ENCODE measurements at places on chromosomes 1 and 21.
A peak's percentile ranks its signal among the peaks of the same experiment; 100 is the strongest.

DNA sequence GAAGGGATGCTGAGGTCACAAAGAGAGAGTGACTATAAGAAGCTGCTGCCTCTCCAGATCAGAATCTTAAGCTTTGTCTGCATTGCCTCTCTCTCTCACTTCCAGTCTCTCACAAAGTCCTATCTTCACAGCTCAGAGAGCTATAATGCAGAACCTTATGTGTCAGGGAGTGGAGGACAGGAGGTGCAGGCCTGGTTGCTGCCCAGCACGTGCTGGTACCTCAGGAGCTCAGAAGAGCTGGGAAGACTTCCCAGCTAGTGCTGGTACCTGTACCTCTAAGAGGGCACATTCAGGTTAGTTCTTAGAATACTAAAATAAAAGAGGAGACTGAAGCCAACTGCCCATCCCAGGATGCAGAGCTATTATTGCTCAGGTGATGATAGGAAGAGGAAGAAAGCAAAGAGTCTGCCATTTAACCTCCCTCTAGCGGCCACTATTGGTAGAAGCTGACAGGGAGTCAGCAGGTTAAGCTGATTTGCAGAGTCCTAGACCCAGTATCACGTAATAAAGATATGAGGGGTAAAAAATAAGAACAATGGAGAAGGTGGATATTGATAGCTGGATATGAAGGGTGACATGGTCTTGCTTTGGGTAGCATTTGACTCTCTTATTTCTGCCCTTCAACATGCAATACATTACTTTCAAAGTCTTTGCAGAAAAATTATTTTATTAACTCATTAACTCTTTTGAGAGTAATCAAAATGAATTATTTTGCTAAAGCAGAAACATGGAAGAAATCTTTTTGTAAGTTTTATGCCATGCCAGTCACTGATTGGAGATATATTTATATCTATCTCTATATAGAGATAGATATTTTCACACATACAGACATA is 138.1 kb upstream of the HMCN1 start:
- H3K4me1 ChIP-seq: no peaks in the 10 kb centered on the region
- H3K27me3 ChIP-seq: no peaks in the 10 kb centered on the region
- no peak overlapping the region for H3K27ac ChIP-seq

DNA sequence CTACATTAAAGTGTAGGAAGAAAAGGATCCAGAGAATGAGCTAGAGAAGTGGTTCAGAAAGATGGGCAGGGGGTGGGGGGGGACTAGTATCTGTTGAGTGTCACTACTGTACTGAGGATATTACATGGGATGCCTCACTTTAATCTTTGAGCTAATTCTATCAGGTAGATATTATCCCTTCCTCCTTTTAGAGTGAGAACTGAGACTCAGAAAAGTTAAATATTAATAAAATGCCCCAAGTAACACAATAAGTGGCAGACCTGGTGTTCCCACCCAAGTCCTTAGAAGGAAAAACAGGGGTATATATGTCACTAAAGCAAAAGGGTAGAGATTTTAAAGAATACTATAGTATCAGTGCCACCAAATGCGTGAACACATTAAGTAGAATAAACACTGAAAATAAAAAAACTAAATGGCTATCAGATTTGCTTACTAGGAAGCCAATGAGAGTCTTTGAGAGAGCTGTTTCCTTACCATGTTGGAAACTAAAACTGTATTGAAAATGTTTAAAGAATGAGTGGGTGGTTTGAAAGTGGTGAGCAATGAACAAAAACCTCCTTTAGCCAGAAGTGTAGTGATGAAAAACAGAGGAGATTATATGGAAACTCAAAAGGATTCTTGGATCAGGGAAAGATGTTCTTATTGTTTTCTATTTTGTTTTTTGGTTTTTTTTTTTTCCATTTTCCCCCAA is 230.8 kb downstream of the BARHL2 start:
- H3K36me3 ChIP-seq: no peaks in the 10 kb centered on the region
- no peak overlapping the region for H3K27ac ChIP-seq
- no peak for DNase-seq
- H3K27me3 ChIP-seq: no peaks in the 10 kb centered on the region

DNA sequence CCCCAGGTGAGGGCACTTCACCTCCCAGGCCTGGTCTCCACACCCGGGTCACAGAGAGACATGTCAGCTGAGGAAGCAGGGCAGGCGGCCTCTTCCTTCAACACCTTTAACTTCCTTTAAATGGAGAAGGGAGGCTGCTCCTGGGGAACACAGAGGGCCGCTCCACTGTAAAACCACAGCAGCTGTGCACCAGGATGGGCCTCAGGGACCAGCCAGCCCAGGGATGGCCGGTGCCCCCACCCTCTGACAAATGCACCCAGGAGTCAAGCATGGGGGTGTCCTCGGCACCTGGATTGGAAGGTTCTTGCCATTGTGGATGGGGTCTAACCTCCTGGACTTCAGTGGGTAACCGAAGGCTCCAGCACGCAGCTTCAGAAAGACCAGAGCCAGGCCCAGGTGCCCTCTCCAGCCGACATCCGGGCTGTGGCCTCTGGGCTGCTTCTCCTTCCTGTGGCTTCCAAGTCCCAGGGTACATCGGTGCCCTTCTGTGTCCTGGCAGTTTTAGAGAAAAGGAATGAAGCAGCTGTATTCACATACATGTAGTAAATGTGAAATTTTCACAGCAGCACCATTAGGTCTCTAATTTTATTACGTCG is 121.7 kb upstream of the COL6A1 start:
- H3K4me3 ChIP-seq: no peak overlapping the region
- H3K36me3 ChIP-seq: no peaks in the 10 kb centered on the region
- H3K27me3 ChIP-seq: peaks cover 9% of the 10 kb centered on the region
- no peak for DNase-seq
- H3K4me1 ChIP-seq: no peaks in the 10 kb centered on the region

DNA sequence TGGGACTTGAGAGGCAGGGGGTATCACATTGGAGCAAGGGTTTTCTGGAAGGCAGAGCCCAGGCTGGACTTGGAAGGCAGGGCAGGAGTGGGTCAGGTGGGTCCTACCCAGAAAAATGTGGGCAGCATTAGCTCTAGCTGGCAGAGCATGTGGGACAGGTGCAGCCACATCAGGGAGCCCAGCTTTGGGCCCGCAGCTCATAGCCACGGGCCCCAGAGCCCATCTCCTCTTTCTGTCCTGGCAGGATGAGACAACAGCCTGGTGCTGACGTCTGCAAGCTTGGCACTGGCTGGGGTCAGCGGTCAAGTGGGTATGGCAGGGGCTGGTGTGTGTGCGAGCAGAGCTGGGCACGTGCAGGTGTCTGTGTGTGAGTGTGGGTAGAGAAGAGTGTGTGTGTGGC is 154.7 kb downstream of the GRIK3 start:
- DNase-seq: no peak
- H3K4me3 ChIP-seq: no peak overlapping the region
- no peak overlapping the region for H3K27ac ChIP-seq
- H3K4me1 ChIP-seq: no peaks in the 10 kb centered on the region
- H3K27me3 ChIP-seq: peaks cover 30% of the 10 kb centered on the region
- no peaks in the 10 kb centered on the region for H3K36me3 ChIP-seq

- H3K27ac ChIP-seq: no peak overlapping the region
- H3K36me3 ChIP-seq: no peaks in the 10 kb centered on the region
- no peaks in the 10 kb centered on the region for H3K27me3 ChIP-seq
- H3K4me3 ChIP-seq: no peak overlapping the region
- no peak for DNase-seq
Measured at GRCh38 chr1:89604414-89604735, 28.5 kb upstream of the LRRC8C start.

- H3K27ac ChIP-seq: no peak overlapping the region
- no peak overlapping the region for H3K4me3 ChIP-seq
- H3K36me3 ChIP-seq: no peaks in the 10 kb centered on the region
- no peaks in the 10 kb centered on the region for H3K27me3 ChIP-seq
- DNase-seq: no peak
- H3K4me1 ChIP-seq: no peaks in the 10 kb centered on the region
Measured at GRCh38 chr1:221573756-221574155, 168.1 kb downstream of the DUSP10 start.

GRCh38 chr1:177270863-177271262 is 100.1 kb downstream of the BRINP2 start:
- no peaks in the 10 kb centered on the region for H3K4me1 ChIP-seq
- H3K27ac ChIP-seq: no peak overlapping the region
- H3K36me3 ChIP-seq: no peaks in the 10 kb centered on the region
- no peak overlapping the region for H3K4me3 ChIP-seq

DNA sequence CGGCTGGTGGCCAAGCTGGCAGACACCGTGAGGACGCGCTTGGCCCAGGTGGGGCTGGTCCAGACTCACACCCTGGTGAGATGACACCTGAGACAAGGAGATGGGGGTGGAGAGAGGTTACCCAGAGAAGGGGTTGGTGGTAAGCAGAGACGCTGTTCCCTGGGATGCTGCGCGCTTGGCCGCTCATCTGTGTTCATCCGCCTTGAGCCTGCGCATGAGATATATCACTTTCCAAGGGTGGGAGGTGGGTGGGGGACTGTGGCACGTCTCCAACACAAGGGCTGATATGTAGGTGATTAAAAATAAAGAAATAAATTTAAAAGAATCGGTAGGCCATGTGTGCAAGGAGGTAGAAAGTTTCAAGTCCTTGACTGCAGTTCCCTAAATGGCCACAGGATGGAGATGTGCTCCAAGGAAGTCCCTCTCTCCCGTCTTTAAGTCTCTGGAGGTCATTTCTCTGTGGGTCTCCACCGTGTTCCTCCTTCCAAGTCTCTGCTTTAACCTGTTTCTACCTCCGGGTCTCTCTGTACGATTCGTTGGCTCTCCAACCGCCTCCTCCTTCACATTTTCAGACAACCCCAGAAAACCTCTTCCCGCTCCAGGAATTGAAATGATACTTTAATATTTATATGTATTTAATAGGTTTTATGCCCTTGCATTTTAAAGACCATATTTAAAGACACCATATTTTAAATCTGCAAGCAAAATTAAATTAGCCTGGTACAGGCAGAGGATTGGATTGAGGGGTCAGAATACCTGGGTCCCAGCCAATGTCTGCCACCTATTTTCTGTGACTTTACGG is 4.5 kb downstream of the TTC24 start:
- no peaks in the 10 kb centered on the region for H3K27me3 ChIP-seq
- H3K36me3 ChIP-seq: no peaks in the 10 kb centered on the region
- no peaks in the 10 kb centered on the region for H3K4me1 ChIP-seq

GRCh38 chr1:213759359-213760181 is 228.2 kb upstream of the PROX1 start:
- no peak overlapping the region for H3K27ac ChIP-seq
- no peak for DNase-seq
- no peaks in the 10 kb centered on the region for H3K27me3 ChIP-seq

DNA sequence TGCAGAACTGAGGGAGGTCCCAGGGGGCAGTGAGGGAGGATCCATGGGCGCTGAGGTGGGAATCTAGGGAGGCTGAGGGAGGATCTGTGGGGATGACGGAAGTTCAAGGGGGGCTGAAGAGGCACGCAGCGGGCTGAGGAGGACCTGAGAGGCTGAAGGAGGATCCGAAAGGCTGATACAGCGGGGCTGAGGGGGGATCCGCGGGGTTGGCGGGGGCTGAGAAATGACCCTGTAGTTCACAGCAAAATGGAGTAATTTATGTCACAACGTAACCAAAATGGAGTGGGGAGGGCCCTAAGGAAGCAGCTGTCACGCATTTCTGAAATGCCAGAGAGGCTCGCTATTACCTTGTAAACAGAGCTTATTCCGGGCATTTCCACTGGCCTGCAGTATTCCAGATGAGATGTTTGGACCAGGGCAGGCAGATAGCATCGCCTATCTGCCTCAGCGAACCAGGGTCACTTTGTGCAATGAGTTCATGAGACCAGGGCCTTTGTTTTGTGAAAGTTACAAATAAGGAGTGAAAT is 926 bp upstream of the MRPL55 start:
- H3K36me3 ChIP-seq: 0 out of 2 replicates have a peak, but pooled peaks cover 3% of the 10 kb centered on the region
- H3K4me1 ChIP-seq: peaks cover 28% of the 10 kb centered on the region

- H3K27ac ChIP-seq: no peak overlapping the region
- H3K36me3 ChIP-seq: no peaks in the 10 kb centered on the region
- peaks cover 8% of the 10 kb centered on the region for H3K4me1 ChIP-seq
- H3K27me3 ChIP-seq: no peaks in the 10 kb centered on the region
- H3K4me3 ChIP-seq: no peak overlapping the region
- peak; percentile 83 for DNase-seq
Measured at GRCh38 chr1:211476200-211476849, 15.6 kb downstream of the RD3 start.

DNA sequence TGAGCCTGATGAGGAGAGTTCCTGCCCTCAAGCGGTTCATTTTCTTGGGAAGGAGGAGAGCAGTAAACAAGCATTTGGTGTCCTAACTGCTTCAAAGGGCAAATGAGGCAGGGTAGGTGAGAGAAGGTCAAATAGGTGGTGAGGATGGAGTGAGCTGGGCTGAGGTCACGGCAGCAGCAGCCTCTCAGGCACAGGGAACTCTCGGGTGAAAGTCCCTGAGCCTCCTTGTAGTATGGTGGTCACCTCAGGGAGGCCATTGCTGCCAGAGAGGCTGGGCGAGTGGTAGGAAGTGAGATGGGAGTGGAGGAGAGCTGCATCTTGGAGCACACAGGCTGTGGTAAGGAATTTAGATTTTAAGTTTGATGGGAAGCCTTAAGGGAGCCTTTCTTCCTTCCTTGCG is 4.0 kb downstream of the ADARB1 start:
- H3K27me3 ChIP-seq: peaks cover 87% of the 10 kb centered on the region
- H3K27ac ChIP-seq: no peak overlapping the region
- no peaks in the 10 kb centered on the region for H3K36me3 ChIP-seq

GRCh38 chr1:223095870-223096269 is 47.2 kb downstream of the TLR5 start:
- no peak overlapping the region for H3K27ac ChIP-seq
- DNase-seq: no peak
- H3K4me3 ChIP-seq: no peak overlapping the region
- no peaks in the 10 kb centered on the region for H3K4me1 ChIP-seq
- H3K27me3 ChIP-seq: no peaks in the 10 kb centered on the region

- peaks cover 85% of the 10 kb centered on the region for H3K27me3 ChIP-seq
- no peaks in the 10 kb centered on the region for H3K4me1 ChIP-seq
- H3K4me3 ChIP-seq: no peak overlapping the region
- no peaks in the 10 kb centered on the region for H3K36me3 ChIP-seq
Measured at GRCh38 chr1:8120693-8121260, 94.7 kb upstream of the ERRFI1 start.

DNA sequence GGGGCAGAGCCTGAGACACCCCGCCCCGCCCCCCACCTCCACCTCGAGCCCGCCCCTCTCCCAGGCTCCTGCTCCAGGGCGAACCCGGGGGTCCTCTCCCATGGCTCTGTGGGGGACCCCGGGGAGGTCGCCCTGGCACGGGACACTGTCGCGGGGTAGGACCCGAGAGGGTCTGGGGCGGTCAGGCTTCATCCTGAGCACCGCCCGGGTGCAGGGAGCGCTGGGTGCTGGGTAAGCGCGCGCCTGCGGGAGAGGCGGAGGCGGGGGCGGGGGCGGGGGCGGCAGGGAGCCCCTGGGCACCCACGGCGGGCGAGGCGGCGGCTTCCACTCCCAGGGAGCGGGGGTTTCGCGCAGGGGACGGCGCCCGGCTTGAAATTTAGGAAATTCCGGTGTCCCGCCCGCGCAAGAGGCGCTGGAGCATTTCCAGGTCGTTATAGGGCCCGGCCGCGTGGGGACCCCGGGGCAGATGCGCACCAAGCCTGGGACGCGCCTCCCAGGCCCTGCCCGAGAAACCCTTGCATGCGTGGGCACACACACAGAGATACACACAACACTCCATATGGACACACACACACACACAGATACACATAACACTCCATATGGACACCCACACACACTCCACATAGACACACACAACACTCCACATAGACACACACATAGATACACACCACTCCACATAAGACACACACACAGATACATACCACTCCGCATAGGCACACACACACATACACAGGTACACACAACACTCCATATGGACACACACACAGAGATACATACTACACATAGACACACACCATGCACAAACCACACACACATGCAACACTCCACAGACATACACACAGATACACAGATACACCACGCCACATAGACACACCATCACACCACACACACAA is 48.7 kb upstream of the SLC19A1 start:
- peak overlapping the region; percentile 30 for H3K4me3 ChIP-seq
- H3K27me3 ChIP-seq: peaks cover 79% of the 10 kb centered on the region
- no peak for DNase-seq
